Myocyte (in vitro differentiated cells): ENCODE measurements at places on chromosomes 6 and 20. TPM values are rescaled to one million over a fixed set of nuclear protein-coding genes. Genes with fewer than 3 reads are reported as not detected.

GRCh38 chr6:163281634-163282033, 132.9 kb upstream of the QKI start:
- no peak for DNase-seq

DNA sequence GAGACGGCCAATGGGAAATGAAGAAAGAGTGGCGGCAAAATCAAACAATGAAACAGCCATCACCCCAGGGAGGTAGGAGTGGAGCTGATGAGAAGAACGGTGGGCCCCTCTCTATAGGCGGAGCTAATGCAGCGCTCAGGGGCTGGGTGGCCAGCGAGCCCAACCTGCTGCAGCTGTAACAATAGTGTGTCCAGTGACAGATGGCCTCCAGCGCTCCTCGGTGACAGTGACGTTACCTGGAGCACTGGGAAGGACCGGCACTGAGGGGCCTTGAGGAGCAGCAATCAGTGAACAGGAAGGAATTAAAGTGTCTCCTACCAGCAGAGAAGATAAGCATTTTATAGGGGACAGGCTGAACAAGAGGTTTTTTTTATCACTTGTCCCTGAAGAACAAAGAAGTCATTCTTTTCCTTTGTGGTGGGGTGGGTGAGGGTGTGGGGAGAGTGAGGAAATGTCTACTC, 81.6 kb downstream of the FOXA2 start:
- no peak for DNase-seq

DNA sequence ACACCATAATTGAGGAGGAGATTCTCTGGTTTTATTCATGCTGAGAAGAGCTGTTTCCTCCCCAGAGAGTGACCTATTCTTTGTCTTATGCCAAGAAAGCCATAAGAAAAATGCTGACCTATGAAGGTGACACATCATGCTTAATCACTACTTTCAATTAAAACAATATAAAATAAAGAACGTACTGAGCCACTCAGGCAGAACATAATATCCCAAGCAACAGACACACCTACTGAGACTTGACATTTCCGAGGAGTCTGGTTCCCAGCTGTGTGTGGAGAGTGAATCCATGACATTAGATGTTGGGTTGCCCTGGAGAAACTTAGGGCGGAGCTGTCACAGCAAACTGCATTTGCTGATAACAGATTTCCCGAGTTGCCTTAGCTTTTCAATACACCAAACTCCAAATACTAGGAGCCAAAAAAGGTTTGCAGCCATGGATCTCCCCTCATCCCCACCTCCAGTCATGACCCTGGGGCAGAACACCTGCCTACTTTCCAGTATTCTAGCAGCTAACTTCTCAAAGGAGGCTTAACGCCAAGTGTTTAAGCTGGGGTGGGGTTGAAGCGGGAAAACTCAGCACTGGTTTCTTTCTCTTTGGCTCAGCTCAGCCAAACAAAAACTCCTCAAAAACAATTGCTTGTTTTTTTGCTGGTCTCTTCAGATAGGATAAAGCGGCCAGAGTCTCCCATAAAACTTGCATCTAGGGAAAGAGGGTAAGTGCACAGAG, 92.2 kb downstream of the BACH2 start:
- no peak for DNase-seq

DNA sequence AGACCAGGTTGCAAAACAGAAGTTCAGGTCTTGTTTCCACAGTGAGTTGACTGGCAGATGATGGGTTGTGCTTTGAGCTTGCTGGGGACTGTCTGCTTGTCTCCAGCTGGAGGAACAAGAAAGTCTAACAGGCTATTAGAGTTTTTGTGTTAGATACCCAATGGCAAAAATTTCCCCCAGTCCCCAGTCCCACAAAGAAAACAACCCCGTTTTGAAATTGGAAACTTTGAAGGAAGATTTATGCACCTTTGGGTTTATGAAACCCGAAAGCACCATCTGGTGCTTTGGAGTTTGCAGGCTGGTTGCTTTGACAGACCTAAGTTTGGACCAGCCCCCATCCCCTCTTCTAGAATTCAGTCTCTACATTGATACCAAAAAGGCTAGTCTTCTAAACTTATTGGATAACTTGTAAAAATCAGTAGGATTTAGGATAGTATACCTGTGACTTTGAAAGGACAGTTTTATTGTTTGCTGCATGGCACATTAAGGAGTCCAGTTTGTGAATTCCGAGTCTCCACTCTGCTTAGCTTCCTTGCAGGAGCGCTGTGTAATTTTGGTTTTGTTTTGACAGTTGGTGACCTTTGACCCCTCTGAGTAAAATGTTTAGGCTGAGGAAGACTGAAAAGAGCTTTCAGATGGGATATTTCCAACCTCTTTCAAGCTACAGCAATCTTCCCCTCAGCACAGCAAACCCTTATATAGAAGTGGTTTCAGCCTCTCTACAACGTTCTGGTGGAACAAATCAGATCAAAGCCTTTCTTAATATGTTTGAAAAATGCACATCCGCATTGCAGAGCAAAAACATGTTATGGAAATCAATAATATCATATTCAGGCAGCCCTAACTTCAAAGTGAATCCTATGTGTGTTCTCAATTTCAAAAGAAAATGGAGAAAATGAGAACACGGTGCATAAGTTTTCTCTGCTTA, 25.5 kb upstream of the PRL start:
- no peak for DNase-seq

DNA sequence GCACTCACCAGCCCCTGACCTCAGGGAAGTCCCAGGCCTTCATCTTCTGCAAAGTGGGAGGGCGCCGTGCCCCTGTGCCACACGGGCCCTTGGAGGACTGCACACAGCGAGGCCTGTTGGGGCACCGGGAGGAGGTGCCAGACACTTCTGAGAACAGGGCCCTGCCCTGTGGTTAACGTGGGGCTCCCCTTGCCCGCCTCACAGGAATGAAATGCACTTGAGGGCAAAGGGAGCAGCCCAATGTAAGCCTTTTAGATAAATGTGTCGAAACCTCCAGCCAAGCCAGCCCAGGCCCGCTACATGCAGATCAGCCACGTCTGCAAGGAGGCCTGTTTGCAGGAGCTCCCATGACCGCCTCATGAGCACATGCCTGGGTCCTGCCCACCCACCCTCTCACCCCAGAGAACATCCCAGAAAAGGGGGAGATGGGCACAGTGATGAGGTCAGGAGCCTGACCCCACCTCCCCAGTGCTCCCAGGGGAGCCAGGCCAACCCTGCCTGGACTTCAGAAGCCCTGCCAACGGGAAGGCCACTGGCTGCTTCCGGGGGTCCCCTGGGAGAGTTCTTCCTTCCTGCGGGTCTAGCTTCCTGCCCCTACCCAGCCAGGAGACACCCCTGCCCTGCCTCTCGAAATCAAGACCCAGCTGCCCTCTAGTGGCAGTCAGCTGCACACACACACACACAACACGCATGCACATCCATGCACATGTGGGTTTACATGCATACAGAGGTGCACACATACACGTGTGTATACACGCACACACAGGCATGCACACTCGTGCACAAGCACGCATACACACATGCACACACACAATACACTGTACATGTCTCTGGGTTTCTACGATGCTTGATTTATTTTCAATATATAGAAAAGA, 178.7 kb downstream of the TAF4 start:
- DNase-seq = peak; percentile 2

DNA sequence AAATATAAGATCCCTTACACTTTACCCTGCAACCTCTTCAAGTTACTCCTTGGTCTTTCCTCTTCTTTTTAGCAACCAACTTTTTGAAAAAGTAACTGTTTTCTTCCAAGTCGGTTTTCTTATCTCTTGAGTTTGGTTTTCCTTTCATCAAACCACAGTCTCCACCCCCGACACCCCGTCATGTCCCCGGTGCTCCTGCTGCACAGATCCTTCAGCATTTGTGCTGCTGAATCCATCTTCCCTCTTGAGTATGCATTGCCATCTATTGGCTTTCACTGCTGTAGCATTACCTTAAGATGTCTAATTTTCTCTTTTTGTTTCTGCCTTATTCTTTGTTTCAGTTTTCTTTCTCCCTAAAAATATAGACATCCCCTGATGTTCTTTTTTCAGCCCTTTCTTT, 11.9 kb upstream of the TNFRSF21 start:
- DNase-seq = no peak

- DNase-seq = no peak
Measured at GRCh38 chr20:20926222-20926905, 179.8 kb downstream of the LINC00237 start.

DNA sequence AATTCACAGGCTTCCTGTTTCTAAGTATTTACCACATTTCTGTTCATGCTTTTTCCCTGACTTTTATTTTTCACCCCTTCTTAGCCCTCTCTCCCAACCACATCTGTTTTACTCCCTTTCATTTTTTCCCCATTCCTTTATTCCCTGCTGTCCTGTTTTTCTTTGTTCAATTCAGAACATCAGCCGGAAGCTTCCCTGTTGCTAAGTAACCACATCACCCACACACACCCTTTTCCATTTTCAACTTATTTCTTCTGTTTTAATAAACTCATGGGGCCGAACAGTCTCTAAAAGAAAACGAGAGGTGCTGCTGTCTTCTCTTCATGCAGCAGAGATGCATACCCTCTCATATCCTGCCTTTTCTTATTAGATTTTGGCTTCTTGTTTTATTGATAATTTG, 53.5 kb upstream of the CEP85L start:
- DNase-seq = no peak

- no peak for DNase-seq
Measured at GRCh38 chr6:136464148-136464547, 86.1 kb downstream of the MAP7 start.

DNA sequence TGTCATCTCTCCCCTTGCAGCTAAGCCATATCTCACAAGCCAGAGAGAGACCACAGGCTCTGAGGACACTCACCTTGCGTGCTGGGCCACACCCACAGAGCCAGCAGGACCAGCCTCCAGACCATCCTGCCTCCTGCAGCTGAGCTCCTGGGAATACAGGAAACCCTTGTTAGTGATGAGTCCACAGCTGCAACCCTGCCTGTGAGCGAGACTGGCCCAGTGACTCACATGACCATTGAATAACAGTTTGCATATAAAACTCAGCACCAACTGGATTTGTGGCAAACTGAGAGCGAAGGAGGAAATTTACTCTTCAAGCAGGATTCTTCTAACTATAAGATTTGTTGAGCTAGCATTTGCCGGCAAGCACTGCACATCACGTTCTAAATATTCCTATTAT, 3.0 kb downstream of the THBS2 start:
- peak; percentile 85 for DNase-seq

- DNase-seq = peak; percentile 71
Measured at GRCh38 chr20:51563486-51564332, 21.2 kb upstream of the NFATC2 start.

DNA sequence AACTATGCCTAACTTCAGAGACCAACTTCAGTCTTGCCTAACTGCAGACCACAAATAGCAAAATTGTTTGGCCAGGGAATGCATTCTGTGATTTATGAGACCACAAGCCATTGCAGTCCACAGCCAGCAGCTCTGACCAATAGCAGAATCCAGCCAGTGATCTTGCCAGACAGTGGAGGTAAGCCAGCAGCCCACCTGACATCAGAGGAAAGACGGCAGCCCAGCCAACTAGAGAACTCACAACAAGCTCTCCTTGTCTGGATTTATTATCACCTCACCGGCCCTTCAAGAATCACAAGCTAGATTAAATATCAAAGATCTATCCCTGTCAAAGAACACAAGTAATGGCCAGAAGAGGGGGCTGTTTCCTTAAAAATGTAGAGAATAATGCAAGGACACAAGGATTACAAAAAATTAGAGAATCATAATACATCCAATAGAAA, 66.5 kb upstream of the SLC35F1 start:
- peak; percentile 31 for DNase-seq

DNA sequence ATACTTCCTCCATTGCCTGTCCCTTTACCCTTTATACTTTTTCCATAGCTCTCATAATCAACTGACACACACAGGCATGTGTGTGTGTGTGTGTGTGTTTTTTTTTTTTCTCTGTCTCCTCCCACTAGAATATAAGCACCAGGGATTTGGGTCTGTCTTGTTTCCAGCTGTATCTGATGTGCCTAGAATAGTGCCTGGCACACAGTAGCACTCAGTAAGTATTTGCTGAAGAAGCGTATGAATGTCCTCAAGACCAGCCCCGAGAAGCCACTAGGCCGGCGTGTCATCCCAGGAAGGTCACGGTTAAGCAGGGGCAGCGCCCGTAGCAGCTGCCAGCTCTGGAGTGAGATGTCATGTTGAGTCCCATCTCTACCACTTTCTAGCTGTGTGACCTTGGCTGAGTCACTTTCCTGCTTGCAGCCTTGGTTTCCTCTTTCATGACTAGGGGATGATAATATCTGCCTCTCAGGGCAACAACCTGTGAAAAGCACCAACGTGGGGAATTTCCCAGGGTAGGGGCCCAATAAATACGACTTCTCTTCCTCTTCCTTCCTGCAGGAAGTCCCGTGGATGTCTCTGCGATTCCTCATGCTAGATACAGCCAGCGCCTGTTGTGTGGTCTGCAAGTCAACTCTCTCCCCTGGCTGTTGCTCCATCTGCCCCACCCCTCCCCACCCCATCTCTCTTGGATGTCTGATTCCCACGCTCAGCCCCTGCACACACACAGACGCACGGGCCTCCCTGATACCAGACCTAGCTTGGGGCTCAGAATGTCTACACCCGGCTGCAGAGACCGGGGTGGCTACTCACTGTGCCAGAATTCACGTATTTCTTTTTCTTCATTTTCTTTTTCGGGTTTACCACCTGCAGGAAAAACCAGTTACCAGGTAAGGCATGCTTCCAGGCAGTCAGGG, 58.1 kb downstream of the RAB44 start:
- DNase-seq = no peak

GRCh38 chr20:9474835-9475415, 39.5 kb upstream of the LAMP5 start:
- DNase-seq = no peak

GRCh38 chr20:35344354-35344837, 52.2 kb upstream of the FAM83C start:
- DNase-seq = peak; percentile 68

The MEI4 gene
- not detected in 2 replicates for total RNA-seq

The TINAG gene
- total RNA-seq = 0.72 TPM in 1 of 2 replicates, not detected in the other

The MMP24OS gene
- total RNA-seq = 18.9 and 21.4 TPM in 2 replicates

The MUCL3 gene
- not detected in 2 replicates for total RNA-seq

The PTPRT gene
- total RNA-seq = not detected in 2 replicates

The GHRH gene
- not detected in 2 replicates for total RNA-seq

The CDSN gene
- total RNA-seq = 0.16 TPM in 1 of 2 replicates, not detected in the other

The C6orf58 gene
- total RNA-seq = 0.62 TPM in 1 of 2 replicates, not detected in the other

The TAGAP gene
- 0.05 and 0.10 TPM in 2 replicates for total RNA-seq

The BNIP5 gene
- not detected in 2 replicates for total RNA-seq
